ENCODE measurements at places on chromosomes 7 and 10. TPM values are rescaled to one million over a fixed set of nuclear protein-coding genes. Genes with fewer than 3 reads are reported as not detected.

The CACNB2 gene
- 8.4 TPM for total RNA-seq

The SEMA4G gene
- total RNA-seq: 55.1 TPM

The CNPY1 gene
- total RNA-seq: not detected

The GSDME gene
- total RNA-seq: 15.7 TPM

The HOXA6 gene
- total RNA-seq: 0.29 TPM

The FKBP9 gene
- total RNA-seq: 116 TPM

The SLC26A3 gene
- total RNA-seq: 856 TPM

The MYOF gene
- total RNA-seq: 99.3 TPM

The TCF7L2 gene
- 35.3 TPM for total RNA-seq

The ZNF786 gene
- total RNA-seq: 7.0 TPM

The SEMA3C gene
- 44.1 TPM for total RNA-seq

The HECW1 gene
- total RNA-seq: 3.8 TPM
